ENCODE measurements at places on chromosomes 2 and 18.

GRCh38 chr2:8841932-8842331, 4.5 kb upstream of the KIDINS220 start:
- no peak for DNase-seq

GRCh38 chr2:119389615-119390306, 23.0 kb downstream of the DBI start:
- DNase-seq = no peak

DNA sequence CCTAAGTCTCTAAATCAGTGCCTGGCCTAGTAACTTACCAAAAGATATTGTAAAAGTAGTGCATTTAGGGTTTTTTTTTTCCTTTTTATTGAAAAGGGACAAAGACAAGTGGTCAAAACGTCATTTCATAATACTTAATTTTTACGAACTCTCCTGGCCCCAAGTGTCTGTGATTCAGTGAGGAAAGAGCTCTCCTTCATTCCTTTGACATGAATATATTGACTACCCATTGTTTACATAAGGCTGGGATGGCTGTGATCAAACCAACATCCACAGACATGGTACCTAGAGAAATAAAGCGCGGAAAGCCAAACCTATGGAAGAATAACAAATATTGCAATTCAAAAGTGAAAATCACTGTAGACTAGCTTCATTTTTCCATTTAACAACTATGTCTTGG, 198.4 kb downstream of the BABAM2 start:
- DNase-seq = no peak

DNA sequence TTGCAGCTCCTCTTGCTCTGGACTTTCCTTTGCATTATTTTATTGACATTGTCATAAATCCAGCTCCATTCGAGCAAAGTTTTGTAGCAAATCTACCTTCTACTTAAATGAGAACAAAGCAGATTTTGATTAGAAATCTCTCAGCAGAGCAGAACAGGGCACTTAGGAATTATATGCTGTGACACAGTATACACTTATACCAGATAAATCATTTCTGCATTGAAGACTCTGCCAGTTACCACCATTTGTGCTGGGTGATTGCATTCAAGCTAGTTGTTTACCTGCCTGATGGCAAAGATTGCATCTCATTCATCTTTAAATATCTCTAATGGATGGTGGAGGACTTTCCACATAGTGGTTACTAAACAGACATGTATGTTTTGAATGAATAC, 441.7 kb upstream of the HNMT start:
- no peak for DNase-seq

GRCh38 chr2:110858993-110859701, 126.8 kb downstream of the ACOXL start:
- DNase-seq = no peak

DNA sequence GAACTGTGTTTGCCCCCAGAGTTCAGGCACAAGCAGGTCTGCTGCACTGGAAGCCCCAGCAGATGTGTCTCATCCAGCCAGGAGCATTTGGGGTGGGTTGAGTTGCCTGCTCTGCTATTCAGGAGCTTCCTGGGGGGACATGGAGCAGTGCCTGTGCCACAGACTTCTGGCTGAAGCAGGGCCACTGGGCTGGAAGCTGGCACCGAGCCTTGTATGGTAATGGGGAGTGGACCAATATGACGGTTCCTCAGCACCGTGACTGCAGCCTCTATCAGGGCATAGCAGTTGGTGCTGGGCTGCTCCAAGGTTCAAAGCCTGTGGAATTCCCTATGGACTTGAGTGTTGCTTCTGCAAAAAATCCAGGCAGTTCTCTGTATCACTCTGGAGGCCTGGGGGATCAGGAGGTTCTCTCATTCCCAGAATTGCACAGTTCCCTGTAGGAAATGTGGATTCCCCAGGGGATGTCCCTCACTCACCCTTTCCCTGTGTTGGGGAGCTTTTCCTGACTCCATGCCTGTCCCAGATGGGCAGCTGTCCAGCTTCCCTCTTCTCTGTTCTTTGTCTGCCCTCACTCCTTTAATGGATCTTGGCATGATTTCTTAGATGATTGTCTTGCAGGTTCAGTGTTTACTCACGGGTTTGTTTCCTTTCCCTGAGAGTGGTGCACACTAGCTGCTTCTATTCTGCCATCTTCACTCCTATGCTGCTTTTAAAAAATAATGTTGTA, 37.2 kb upstream of the THSD7B start:
- DNase-seq = no peak

GRCh38 chr18:27240383-27240782, 55.3 kb upstream of the CHST9 start:
- no peak for DNase-seq

- DNase-seq = no peak
Observed at GRCh38 chr2:138649571-138649970, 130.6 kb downstream of the NXPH2 start.

- DNase-seq = no peak
Observed at GRCh38 chr18:46296656-46297055, 192.5 kb downstream of the HAUS1 start.

- DNase-seq = no peak
Observed at GRCh38 chr2:229343661-229344060, 72.6 kb upstream of the PID1 start.

- DNase-seq = no peak
Observed at GRCh38 chr18:50105027-50105426, 89.9 kb downstream of the MYO5B start.

GRCh38 chr18:50131591-50131990, 63.4 kb downstream of the MYO5B start:
- no peak for DNase-seq

- DNase-seq = no peak
Observed at GRCh38 chr2:206023183-206023582, 62.8 kb downstream of the INO80D start.

- no peak for DNase-seq
Observed at GRCh38 chr2:166057370-166058164, 70.3 kb downstream of the SCN1A start.

DNA sequence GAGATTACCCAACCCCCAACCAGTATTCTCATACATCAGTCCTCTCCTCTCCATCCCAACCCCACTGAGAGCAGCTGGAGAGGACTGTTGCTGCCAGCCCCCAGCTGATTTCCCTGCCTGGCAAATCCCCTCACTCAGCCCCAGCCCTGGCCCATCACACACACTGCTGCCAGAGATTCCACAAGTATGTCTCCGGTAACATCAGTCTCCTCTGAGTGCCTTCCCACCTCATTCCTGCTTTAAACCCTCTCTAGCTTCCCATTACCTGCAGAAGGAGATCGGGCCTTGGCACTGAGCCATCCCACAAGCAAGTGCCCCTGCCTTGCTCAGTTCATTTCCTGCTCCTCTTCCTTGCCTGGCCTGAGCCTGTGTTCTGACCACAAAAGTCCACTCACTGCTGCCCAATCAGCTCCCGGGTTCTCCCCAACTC, 50.6 kb upstream of the ZFP36L2 start:
- DNase-seq = peak; percentile 56

- DNase-seq = no peak
Observed at GRCh38 chr2:25009954-25010353, 31.9 kb upstream of the EFR3B start.

DNA sequence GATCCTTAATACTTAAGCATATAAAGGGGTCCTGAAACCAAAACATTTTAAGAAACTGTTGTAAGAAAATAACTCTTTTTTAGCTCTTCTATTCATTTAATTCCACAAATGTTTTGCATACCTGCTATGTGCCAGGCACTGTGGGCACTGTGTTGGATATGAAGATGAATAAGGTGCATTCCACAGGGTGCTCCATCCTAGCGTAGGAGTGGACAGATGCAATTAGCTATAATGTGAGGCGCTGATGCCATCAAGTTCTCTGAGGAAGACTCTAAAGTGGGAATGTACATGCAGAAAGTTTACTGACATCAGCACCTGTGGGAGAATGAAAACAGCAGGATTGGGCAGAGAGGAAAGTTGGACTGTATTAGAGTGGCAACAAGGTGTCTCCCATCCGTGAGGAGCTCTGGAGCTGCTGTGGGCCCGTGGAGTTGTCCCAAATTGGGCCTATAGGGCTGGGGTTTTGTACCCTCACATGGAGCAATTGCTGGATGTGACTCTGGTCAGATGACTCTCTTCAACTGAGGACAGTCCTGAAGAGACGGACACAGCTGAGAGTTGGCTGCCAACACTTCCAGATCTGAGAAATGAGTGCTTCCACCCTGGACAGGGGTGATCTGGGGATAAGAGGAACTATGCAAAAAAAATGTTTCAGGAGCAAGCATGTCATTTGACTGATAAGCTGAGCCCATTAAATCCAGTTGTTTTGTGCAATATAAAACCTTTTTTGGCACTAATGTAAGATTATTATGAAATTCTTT, 22.3 kb downstream of the CD8A start:
- DNase-seq = no peak

DNA sequence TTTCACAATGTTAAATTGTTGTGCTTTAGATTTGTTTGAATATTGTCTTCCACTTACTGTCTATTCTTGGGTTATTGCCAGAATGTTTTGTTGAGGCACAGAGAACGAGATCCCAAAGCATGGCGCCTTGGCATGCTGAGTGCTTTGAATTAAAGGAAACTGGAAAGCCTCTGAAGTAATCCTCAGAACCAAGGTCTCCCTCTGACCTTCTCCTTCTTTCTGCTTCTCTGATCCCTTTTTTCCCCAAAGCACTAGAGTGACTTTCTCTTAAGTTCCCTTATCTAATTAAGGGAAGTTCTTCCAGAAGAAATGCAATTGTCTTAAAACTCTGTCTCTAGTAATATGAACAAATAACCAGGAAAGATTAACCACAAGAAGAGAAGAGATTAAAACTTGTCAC, 214.7 kb downstream of the SPP2 start:
- DNase-seq = no peak

DNA sequence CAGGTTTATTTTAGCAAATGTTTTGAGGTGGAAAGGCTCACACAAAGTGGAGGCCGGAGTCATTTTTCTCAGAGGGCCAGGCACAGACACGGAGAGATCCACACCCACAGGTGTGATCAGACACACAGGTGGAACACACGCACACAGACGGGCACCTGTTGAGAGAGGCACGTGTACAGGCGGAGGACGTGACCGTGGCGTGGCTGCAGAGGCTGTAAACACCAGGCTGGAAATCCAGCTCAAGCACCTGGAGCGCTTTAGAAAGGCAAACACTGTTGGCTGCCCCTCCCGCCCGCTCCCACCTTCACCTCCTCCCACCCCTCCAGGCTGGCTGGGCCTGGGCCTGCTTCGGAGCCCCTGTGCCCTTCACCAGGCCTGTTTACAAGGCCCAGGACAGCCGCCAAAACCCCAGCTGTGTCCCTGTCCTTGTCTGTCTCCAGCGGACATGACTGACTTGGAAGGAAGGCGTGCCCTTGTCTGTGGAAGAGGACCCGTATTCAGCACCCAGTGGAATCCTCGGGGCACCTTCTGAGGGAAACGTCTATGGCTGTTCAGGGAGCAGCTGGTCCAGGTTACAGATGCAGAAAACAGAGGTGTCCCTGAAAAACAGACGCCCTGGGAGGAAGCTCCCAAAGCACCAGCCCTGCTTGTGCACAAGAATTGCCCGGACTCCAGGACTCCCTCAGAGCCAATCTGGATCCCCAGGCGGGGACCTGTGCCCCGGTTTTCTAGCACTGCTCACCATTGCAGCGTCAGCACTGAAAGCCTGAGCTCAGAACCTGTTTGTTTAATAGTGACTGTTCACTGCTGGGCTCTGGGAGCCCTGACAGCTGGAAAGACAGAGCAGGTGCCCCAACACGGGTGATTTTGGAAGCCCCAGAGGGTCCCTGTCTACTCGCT, 134.3 kb upstream of the HAAO start:
- no peak for DNase-seq

GRCh38 chr2:186728631-186729030, 34.8 kb downstream of the FAM171B start:
- no peak for DNase-seq

DNA sequence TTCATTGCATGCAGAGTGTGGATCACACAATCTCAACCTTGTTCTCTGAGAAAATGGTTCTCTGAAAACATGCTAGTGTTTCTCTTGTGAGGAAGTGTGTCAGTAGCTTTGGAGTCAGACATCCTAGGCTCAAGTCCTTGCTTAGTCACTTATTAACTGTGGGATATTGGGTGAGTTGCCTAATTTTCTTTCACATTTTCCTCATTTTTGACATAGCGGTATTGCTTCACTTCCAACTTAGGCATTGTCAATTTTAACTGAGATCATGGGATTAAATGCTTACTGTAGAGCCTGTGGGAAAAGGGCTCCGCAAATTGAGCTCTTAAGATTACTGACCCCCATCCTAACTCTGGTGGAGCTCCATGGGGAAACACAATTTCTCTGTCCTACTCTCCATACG, 622.2 kb downstream of the CNTNAP5 start:
- no peak for DNase-seq

GRCh38 chr2:6011921-6012320, 319.7 kb downstream of the SOX11 start:
- DNase-seq = peak; percentile 73

DNA sequence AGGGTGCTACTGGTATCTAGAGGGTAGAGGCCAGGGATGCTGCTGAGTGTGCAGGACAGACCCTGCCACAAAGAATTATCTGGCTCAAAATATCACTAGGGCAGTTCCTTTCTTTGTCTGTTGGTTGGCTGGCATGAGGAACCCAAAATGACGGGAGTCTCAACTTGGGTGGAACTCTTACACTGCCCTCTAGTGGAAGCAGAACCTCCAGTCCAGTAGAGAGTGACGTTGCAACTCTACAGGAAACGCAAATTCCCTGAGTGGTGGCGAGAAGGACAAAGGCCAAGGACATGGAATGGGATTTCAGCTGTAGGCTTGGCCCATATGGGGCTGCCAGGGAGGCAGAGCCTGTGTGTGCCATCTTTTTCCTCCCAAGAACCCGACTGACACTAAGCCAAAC, 47.1 kb downstream of the COPS8 start:
- DNase-seq = peak; percentile 31

GRCh38 chr18:55849391-55849790, 261.4 kb upstream of the TCF4 start:
- DNase-seq = no peak

DNA sequence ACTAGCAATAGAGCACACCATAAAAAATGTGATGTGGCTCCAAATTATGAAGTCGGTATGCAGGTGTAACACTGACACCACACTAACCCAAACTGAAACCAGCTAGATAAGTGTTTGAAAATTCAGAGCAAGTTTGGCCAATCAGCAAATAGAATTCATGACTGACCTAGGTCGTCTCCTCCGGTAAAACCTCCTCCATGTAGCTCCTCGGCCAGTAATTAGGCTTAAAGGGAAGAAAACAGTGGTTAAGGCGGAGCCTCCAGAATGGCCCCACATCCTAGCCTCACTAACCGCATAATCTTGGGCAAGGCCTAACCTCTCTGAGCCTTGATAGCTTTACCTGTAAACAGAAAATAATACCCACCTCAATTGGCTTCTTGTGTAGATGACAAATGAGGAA, 30.1 kb downstream of the C1D start:
- DNase-seq = no peak

DNA sequence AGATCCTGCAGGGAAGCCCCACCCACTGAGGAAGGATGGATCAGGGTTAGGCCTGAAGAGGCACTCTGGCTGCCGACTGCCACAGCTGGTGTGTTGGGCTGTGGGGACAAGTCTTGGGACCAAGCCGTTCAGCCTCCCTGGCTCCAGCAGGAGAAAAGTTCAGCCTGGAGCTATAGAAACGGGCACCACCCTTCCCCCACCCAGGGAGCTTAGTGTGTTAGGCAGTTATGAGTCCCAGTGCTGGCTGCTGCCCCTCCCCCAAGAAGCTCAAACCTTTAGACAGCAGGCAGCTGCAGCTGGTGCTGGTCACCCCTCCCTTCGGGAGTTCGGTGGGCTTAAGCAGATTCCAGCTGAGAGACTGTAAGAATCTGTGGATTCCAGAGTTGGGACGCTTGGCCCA, 447.1 kb upstream of the HS6ST1 start:
- DNase-seq = no peak

All from SK-N-SH (cell line).